H1 (cell line): ENCODE measurements at places on chromosomes 2 and 18. TPM values are rescaled to one million over a fixed set of nuclear protein-coding genes. Genes with fewer than 3 reads are reported as not detected.

GNAL gene
- 18.2 and 18.3 TPM in 2 replicates for total RNA-seq

DNA sequence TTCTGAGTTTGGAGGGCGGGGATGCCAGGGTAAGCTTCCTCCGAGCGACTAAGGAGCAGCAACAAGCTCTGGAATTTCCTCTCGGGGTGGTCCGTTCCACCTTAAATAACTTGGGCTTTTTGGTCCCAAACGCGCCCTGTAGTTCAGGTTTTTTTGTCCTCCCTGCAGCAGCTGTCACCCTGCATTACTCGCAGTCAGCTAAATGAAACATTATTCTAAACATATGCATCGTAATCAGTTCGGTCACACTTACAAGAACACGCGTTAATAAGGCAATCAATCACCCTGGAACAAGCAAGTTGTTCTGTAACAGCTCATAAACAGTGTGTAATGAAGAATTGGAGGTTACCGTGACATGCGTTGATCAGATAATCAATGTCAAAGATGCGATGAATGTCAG lies 8.3 kb downstream of the EVX2 start:
- peak; percentile 57 for DNase-seq

DNA sequence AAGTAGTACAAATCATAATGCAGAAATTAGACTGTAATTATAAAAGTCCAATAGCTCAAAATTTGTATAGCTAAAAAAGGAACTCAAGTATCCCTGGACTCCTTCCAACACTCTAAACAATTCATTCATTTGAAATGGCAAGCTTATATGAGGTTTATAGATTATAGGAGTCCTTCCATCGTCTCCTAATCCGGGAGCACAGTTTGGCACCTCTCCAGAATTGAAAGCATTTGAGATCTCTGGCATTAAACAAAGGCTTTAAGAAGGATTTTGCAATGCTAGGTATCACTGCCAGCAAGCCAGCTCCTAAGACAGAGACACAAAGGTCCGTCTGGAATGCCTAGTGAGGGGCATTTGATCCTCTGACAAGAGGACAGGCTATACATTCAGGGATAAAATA lies 90.9 kb downstream of the ACVR1 start:
- DNase-seq, result no peak

DNA sequence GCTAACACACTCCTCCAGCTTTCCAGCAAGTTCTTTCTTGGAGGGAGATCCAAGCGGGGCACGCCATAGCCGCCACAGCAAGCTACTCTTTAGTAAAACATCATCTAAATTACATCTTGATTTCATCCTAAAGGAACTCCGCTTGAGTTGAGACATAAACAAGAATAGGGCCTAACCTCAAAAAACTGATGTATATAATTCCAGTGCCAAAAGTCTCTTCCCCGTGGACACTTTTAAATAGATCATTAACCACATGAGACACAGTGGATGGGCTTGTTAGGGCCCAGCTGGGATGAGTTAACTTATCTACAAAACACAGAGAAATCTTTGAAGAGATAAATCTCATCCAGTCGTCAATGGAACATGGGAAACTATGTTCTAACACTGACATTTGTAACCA lies 20.8 kb upstream of the MLPH start:
- no peak for DNase-seq

GRCh38 chr2:159096901-159097300 lies 128.5 kb downstream of the TANC1 start:
- DNase-seq, result peak; percentile 14

DNA sequence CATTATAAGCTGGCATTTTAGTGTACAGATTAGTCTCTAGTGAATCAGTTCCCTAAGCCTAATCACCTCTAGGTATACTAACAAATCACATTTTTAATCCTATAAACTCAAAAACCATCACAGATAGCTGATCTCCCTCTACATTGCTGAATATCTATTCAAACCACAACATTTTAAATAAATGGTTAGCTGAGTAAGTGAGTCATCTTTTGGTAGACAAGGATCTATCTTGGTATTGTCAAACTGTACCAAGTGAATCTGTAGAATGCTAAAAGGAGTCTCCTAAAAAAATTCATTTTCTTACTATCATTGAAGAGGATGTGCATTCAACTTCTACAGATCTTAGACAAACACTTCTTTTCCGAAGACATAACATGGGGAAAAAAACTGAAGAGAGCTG lies 40.7 kb downstream of the INO80D start:
- DNase-seq, result no peak

DNA sequence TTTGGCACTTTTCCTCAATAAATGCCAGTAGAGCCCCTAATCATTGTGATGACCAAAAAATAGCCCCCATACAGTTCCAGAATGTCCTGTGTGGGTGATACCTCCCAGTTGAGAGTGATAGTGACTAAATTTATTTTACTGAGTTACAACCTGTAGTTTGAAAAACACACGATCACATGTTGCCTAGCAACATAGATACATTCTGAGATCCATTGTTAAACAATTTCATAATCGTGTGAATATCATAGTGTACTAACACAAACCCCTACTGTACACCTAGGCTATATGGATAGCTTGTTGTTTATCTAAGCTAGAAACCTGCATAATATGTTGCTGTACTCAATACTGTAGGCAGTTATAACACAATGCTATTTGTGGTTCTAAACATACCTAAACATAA lies 30.6 kb downstream of the KCMF1 start:
- no peak for DNase-seq

- no peak for DNase-seq
Measured at GRCh38 chr18:10913919-10914318, 235.4 kb downstream of the PIEZO2 start.

ANKRD30BL gene
- total RNA-seq, result not detected in 2 replicates

GRCh38 chr2:170394641-170395387 lies 216.9 kb downstream of the MYO3B start:
- DNase-seq, result no peak

RAB31 gene
- 39.3 and 40.9 TPM in 2 replicates for total RNA-seq
